ENCODE measurements at places on chromosomes 2 and 18.
A peak's percentile ranks its signal among the peaks of the same experiment; 100 is the strongest.

- DNase-seq = no peak
Measured at GRCh38 chr18:12408247-12408869, 629 bp downstream of the PRELID3A start.

DNA sequence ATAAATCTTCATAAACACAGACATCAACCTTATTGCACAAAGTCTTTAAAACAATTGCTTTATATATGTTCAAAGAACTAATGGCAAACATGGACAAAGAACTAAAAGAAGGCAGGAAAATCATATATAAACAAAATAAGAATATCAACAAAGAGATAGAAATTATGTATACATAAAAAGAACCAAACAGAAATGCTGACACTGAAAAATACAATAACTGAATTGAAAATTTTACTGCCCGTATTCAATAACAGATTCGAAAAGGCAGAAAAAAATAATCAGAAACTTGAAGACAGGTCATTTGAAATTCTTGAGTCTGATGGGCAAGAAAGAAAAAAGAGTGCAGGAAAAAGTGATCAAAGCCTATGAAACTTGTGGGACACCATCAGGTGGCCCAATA lies 22.0 kb upstream of the TFCP2L1 start:
- DNase-seq = no peak

DNA sequence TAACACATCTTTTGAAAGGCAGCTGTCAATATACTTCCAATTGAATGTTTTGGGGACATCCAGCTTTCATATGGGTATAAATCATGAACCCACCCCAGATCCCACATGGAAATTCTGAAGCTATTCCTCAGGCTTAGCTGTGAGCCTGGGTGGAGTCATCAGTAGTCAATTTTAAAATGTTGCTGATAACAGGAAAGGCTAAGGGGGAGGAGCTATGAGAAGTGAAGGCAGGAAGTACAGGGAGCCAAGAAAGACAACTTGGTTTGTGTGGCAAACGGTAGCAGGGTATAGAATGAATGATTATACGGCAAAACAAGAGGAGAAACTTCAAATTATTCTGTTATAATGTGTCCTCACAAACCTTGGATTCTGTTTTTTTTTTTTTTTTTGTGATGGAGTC lies 108.6 kb downstream of the QPCT start:
- no peak for DNase-seq

GRCh38 chr2:181305301-181306123 lies 151.7 kb upstream of the ITGA4 start:
- DNase-seq = no peak

DNA sequence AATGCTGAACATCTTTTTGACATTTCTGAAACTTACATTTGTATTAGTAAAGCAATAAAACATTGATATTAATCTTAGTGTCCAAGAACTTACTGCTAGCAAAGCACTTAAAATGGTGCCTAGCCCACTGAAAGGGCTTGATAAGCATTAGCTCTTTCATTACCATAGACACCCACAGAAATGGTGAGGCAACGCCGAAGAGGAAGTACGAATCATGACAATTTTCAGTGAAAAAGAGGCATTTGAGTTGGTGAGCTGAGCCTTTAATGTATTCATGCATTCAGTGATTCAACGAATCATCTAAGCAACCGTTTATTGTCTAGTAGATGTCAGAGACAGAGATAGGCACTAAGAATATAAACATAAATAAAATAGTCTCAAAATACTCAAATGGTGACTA lies 101.1 kb downstream of the PIGN start:
- no peak for DNase-seq

GRCh38 chr2:121562269-121563176 lies 31.8 kb downstream of the RNU4ATAC start:
- no peak for DNase-seq

- DNase-seq = no peak
Measured at GRCh38 chr18:59386909-59387686, 28.0 kb upstream of the LMAN1 start.

- DNase-seq = no peak
Measured at GRCh38 chr2:42795841-42796301, 3.5 kb upstream of the HAAO start.

DNA sequence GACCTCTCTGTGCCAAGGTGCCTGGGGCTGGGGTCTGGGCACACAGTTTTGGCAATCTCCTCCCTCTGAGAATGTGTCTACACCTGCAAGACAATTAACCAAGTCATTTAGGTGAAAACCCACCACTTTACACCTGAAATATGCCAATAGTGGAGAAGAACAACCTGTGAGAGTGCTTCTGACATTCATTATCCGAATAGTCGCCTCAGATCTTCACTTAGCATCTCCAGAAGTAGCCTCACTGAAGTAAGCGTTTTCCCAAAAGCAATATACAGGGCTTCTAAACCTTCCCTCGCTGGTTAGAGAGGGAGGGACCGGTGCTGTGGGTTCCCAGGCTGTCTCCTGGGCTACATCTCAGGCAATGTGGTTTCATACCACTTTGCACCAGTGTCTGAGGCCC lies 173.5 kb downstream of the DDX1 start:
- no peak for DNase-seq

DNA sequence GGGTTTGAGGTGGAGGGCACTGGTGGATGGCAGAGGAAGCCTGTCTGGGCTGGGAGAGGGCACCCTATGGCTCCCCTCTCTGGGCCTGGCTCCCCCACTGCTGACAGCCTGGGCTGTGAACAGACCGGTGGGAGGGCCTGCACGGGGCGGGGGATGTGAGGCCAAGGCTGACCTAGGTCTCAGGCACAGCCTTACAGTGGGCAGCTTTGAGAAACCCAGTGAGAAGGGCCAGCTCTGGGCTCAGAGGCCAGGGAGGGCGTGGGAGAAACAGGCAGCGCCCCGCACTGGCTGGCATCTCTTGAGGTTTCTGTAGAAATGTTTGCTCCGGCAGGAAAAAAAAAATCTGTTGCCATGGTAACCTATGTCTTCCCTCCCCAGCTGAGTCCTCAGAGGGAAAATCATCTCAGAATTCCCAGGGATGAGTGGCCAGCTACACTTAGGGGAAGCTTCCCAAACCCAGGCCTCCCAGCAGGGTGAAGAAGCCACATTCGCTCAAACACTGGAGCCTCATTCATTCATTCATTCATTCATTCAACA lies 71.7 kb upstream of the TAF1B start:
- DNase-seq = no peak

GRCh38 chr2:186862869-186863709 lies 14.1 kb upstream of the ZSWIM2 start:
- DNase-seq = no peak

GRCh38 chr2:163155279-163155883 lies 316.8 kb upstream of the KCNH7 start:
- peak; percentile 43 for DNase-seq

DNA sequence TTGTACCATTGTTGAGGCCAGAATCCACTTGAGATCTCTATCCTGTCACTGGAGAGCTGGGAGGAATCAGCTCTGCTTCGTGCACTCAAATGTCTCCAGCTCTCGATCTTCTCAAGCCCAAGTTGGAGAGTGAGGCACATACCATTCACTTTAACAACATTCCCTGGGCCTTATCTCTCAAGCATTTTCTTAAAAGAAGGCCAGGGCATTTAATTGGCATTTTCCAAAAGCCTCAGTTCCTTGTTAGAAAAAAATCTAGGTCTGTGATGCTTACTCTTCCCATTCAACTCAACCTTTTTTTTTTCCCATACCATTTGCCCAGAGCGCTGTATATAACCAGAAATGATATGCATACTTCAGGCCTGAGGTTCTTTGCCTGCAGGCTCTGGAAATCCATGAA lies 10.1 kb downstream of the QPCT start:
- DNase-seq = no peak

DNA sequence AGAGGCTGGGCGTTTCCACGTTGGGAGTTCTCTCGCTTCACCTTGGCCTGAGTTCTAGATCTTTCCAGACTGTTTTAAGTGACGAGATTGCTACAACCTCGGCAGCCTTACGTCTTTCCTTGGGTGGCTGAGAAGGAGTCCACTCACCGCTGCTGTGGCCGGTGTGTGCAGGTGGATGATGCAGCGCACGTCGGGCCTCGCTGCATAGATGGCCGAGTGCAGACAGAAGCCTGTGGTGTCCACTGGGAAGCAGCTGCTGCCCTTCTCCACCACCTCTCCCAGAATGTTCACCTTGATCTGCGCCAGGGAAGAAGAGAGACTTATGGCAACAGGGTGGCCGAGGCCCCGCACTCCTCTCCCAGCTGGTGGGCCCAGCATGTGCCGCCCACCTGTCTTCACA lies 75.7 kb downstream of the ADD2 start:
- no peak for DNase-seq

DNA sequence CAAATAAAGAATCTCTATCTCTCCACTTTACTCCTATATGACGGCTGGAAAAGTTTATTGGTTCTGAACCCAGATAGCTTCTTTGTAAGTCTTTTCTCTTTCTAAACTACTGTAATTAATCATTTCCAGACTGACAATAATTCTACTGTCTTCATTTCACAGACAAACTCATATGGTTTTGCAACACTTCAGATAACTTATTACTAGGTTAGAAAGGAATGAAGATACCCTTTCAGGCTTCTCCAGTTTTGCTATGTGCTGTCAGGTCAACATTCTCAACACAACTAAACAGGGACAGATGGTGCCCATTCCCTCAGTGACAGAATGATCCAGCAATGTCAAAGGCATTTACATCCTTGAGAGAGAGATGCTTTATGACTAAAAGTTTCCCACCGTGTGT lies 198.5 kb upstream of the ITGA4 start:
- no peak for DNase-seq

DNA sequence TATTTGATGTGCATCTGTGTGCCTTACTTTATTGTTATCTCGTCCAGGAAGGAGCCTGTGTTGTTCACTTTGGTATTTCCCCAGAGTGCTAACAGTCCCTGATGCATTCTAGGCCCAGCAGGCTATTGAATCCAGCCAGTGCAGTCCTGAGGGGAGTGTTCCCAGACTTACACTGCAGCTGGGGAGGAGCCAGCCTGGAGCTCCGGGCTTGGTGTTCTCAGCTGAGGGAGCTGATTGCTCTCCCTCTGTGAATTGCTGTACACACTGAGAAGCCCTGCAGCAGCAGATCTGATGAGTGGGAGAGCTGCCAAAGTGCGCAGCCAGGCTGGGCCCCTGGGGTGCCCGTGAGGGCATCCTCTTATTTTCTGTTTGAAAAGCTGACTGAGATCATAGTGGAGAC lies 159.2 kb downstream of the GALNT3 start:
- peak; percentile 89 for DNase-seq

- no peak for DNase-seq
Measured at GRCh38 chr2:239961662-239962613, 63.2 kb downstream of the NDUFA10 start.

GRCh38 chr2:481388-481787 lies 193.5 kb upstream of the ALKAL2 start:
- DNase-seq = no peak

- no peak for DNase-seq
Measured at GRCh38 chr2:234823877-234824376, 127.9 kb upstream of the SH3BP4 start.

DNA sequence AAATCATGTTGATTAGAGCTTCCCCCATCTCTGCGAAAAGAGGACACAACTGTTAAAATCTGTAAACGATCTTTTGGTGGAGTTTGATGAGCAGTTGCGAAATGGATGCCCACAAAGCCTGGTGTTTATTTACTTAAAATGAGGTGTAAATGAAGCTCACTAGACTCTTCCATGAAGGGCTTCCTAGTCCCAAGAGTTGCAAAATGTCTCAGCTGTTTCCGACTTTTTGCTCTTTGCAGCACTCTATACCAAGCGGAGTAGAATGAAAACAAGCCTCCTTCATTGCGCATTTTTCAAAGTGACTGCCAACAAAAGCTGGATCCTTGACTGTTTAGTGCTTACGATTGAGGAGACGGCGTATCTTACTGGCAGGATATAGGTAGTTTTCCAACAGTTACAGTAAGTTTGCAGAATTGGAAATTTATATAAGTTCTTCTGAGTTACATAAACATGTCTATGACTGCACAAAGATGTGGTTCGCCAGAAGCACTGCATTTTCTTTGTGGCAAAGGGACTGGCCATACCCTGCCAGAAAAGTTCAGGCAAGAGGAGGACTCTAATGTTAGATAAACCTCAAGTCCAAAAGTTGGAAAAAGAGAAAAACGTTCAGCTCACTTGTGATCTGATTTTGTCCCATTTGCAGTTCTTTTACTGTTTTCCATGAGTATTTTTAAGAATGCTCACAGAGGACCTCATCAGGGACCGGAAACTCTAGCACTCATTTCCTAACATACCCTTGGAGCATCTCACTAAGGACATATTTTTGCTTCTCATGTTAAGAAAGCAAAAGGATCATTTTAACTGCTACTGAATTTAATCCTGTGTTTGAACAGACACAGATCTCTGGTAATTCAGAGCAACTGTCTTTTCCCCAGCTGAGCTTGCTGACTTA lies 42.7 kb downstream of the COLEC12 start:
- DNase-seq = no peak

GRCh38 chr2:120094795-120095194 lies 81.9 kb downstream of the EPB41L5 start:
- no peak for DNase-seq

DNA sequence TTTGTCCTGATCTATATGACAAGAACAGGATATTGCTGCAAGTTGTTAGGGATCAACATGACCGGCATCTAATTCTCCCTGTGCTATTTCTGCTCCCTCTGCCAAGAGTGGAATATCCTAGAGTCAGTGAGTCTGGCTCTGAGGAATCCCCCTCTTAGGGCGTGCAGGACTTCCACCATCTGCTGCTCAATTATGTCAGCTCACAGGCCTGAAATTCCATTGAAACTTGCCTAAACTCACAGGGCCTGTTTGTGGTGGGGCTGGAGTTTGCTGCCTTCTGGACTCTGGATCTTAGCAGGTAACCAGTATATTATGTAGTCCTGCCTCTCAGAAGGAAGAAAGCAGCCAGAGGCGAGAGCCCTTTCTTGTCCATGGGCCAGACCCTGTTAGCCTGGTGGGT lies 323.0 kb downstream of the TSN start:
- DNase-seq = no peak

GRCh38 chr2:105301646-105302045 lies 27.9 kb downstream of the TGFBRAP1 start:
- no peak for DNase-seq

GRCh38 chr18:79628416-79629248 lies 51.0 kb upstream of the CTDP1 start:
- DNase-seq = no peak

GRCh38 chr18:69282371-69282770 lies 118.3 kb upstream of the DOK6 start:
- DNase-seq = no peak

DNA sequence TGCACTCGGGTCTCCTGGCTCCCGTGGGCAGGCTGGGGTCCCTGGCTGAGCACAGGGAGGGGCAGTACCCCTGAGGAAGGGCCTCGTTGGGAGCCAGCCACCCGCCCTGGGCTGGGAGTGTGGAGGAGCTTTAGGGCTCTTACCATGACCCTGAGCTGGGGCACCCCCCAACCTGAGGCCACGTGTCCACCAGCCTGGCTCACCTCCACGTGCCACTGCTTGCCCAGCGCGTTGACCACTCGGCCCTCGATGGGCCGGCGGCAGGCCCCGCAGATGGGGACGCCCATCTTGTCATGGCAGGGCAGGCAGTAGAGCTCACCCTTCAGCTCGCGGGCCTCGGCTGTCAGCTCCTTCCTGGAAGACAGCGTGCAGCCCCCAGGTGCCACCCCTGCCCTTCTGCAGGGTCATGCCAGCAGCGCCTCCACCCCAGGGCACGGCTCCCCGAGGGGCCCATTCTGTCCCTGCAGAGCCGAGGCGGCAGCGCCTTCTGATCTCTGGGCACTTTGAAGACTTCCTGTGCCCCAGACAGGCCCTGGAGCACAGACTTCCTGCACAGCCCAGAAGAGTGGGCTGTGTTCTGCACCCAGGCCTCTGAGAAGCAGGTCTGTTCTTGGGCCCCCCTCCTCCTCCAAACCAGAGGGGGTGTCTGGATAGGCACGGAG lies 4.0 kb upstream of the GPR17 start:
- no peak for DNase-seq
